Neural progenitor cell (in vitro differentiated cells): ENCODE measurements at places on chromosomes 12 and 14. TPM values are rescaled to one million over a fixed set of nuclear protein-coding genes. Genes with fewer than 3 reads are reported as not detected.

Gene MSRB3
- total RNA-seq, result 3.7 and 5.4 TPM in 2 replicates

Gene CRIP1
- total RNA-seq, result 2.6 TPM in 1 of 2 replicates, not detected in the other

Gene MFAP5
- total RNA-seq, result 0.25 TPM in 1 of 2 replicates, not detected in the other

Gene GUCY2C
- total RNA-seq, result not detected in 2 replicates

Gene C14orf39
- total RNA-seq, result 3.0 and 6.2 TPM in 2 replicates

Gene KCNH3
- 0.19 TPM in 1 of 2 replicates, not detected in the other for total RNA-seq

Gene LGMN
- 71.8 and 87.0 TPM in 2 replicates for total RNA-seq

Gene TAMALIN
- total RNA-seq, result 1.1 and 7.4 TPM in 2 replicates

Gene KRT82
- total RNA-seq, result not detected in 2 replicates

DNA sequence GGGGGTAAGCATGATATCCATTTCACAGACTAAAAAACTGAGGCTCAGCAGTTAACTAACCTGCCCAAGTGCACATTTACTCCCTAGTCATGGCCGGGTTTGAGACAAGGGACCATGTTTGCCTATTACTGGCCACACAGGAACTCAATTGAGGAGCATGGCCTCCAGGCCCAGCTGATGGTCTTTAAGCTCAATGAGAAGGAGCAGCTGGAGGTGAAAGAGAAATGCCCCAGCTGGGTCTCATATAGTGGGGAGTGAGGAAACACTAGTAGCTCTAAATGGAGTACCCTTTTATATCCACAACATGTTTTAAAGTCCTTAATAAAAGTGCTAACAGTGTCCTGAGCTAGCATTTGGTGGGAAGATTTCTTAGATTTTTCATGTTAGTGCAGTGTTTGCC is 1.6 kb downstream of the TDP1 start:
- no peaks in the 10 kb centered on the region for H3K27me3 ChIP-seq
- no peaks in the 10 kb centered on the region for H3K36me3 ChIP-seq
- H3K4me3 ChIP-seq, result peak overlapping the region; percentile 90
- H3K27ac ChIP-seq, result no peak overlapping the region
- H3K4me1 ChIP-seq, result peaks cover 23% of the 10 kb centered on the region

- no peak overlapping the region for H3K4me3 ChIP-seq
- no peak overlapping the region for H3K27ac ChIP-seq
- no peak for DNase-seq
- no peaks in the 10 kb centered on the region for H3K36me3 ChIP-seq
These were observed 34.7 kb upstream of the PNMA1 start for GRCh38 chr14:73748858-73749357.

- DNase-seq, result no peak
- H3K27me3 ChIP-seq, result no peaks in the 10 kb centered on the region
- no peaks in the 10 kb centered on the region for H3K4me1 ChIP-seq
- no peaks in the 10 kb centered on the region for H3K36me3 ChIP-seq
- H3K27ac ChIP-seq, result no peak overlapping the region
- H3K4me3 ChIP-seq, result no peak overlapping the region
These were observed 75.5 kb downstream of the SLC8A3 start for GRCh38 chr14:70113211-70113610.

GRCh38 chr12:19402743-19403431 is 36.4 kb upstream of the AEBP2 start:
- no peaks in the 10 kb centered on the region for H3K36me3 ChIP-seq
- DNase-seq, result no peak
- no peaks in the 10 kb centered on the region for H3K27me3 ChIP-seq
- H3K4me3 ChIP-seq, result no peak overlapping the region
- no peaks in the 10 kb centered on the region for H3K4me1 ChIP-seq

DNA sequence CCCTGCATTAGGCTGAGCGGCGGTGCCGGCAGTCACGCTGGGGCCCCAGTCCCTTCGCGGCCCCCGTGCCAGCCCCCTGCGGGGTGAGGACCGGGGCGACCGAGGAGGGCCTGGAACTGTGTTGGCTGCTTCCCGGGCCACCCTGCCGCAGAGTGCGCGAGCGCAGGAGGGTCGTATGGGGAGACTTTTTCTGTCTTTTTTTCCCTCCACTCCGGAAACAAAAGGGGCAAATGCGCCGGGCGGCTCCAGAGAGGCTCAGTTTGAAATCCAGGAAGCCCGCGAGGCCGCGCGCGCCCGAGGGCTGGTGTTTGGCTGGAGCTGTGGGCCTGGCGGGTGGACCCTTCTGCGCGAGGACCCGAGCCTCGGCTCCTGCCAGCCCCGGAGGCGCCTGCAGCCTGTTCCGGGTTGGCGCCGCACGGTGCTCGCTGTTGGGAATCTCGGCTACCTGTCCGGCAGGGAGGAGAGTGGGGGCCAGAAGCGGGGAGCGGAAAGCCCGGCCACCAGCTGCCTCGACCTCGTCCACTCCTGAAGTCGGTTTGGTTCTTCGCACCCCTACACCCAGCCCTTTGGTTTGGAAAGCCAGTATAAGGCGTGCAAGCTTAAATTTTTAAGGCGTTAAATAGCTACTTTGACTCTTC is 638 bp downstream of the PLEKHG3 start:
- DNase-seq, result peak; percentile 47
- no peaks in the 10 kb centered on the region for H3K36me3 ChIP-seq
- H3K27me3 ChIP-seq, result peaks cover 21% of the 10 kb centered on the region
- no peak overlapping the region for H3K27ac ChIP-seq

GRCh38 chr12:12721814-12722434 is 4.8 kb downstream of the CDKN1B start:
- DNase-seq, result no peak
- no peaks in the 10 kb centered on the region for H3K27me3 ChIP-seq
- H3K27ac ChIP-seq, result no peak overlapping the region
- no peak overlapping the region for H3K4me3 ChIP-seq

- no peaks in the 10 kb centered on the region for H3K27me3 ChIP-seq
- DNase-seq, result no peak
- no peak overlapping the region for H3K4me3 ChIP-seq
- H3K27ac ChIP-seq, result peak overlapping the region; percentile 35
- H3K36me3 ChIP-seq, result no peaks in the 10 kb centered on the region
These were observed 7.2 kb downstream of the FUT8 start for GRCh38 chr14:65419593-65420252.

GRCh38 chr14:103241531-103241930 is 92.5 kb upstream of the EIF5 start:
- no peaks in the 10 kb centered on the region for H3K36me3 ChIP-seq
- H3K4me3 ChIP-seq, result no peak overlapping the region
- no peaks in the 10 kb centered on the region for H3K27me3 ChIP-seq
- H3K4me1 ChIP-seq, result peaks cover 8% of the 10 kb centered on the region

DNA sequence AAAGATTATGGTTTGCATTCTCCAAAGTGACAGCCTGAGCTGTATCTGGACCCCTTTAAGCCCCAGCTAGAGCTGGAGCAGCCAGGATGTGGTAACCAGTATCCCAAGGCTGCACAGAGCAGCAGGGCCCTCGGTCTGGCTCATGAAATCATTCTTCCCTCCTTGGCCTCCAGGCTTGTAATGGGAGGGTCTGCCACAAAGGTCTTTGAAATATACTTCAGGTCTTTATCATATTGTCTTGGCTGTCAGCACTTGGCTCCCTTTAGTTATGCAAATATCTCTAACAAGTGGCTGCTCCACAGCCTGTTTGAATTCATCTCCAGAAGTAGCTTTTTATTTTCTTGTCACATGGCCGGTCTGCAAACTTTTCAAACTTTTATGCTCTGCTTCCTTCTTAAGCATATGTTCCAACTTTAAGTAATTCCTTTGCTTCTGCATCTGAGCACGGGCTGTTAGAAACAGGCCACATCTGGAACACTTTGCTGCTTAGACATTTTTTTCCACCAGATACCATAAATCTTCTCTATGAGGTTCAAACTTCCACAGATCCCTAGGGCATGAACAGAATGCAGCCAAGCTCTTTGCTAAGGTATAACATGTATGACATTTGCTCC is 663.4 kb upstream of the MIS18BP1 start:
- H3K36me3 ChIP-seq, result no peaks in the 10 kb centered on the region
- H3K27me3 ChIP-seq, result no peaks in the 10 kb centered on the region
- no peak overlapping the region for H3K4me3 ChIP-seq
- no peaks in the 10 kb centered on the region for H3K4me1 ChIP-seq
- no peak overlapping the region for H3K27ac ChIP-seq

DNA sequence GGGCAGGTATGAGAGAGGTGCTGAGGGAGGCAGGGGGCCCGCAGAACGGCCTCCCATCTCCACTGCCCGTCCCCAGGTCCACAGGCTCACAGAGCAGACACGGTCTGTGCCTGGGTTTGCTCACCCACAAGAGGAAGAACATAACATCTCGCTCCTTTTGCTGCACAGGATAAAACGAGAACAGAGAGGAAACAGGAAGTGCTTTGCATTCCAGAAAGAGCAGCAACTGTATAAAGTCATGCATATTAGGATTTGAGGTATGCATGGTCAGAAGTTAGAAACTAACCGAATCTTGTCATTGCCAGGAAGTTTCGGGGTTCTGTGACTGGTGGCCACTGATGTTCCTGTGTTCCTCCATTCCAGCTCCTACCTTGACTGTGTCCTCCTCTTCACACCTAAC is 25.0 kb downstream of the NTF3 start:
- H3K4me1 ChIP-seq, result peaks cover 11% of the 10 kb centered on the region
- DNase-seq, result no peak
- H3K27ac ChIP-seq, result no peak overlapping the region
- H3K4me3 ChIP-seq, result no peak overlapping the region
- H3K36me3 ChIP-seq, result no peaks in the 10 kb centered on the region

GRCh38 chr14:41549821-41550607 is 56.7 kb upstream of the LRFN5 start:
- no peak for DNase-seq
- no peak overlapping the region for H3K27ac ChIP-seq
- no peaks in the 10 kb centered on the region for H3K27me3 ChIP-seq
- H3K4me1 ChIP-seq, result no peaks in the 10 kb centered on the region

DNA sequence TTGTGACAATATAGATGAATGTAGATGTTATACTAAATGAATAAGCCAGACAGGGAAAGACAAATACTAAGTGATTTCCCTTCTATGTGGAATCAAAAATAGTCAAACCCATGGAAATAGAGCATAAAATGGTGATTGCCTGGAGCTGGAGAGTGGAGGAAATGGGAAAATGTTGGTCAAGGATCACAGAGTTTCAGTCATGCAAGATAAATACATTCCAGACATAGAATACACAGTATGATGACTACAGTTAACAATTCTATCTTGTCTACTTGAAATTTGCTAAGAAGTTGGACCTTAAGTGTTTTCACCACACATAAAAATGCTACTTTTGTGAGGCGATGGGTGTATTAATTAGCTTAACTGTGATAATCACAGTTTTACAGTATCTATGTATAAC is 1182.7 kb downstream of the AACS start:
- DNase-seq, result no peak
- no peak overlapping the region for H3K27ac ChIP-seq
- no peak overlapping the region for H3K4me3 ChIP-seq
- peaks cover 27% of the 10 kb centered on the region for H3K4me1 ChIP-seq

DNA sequence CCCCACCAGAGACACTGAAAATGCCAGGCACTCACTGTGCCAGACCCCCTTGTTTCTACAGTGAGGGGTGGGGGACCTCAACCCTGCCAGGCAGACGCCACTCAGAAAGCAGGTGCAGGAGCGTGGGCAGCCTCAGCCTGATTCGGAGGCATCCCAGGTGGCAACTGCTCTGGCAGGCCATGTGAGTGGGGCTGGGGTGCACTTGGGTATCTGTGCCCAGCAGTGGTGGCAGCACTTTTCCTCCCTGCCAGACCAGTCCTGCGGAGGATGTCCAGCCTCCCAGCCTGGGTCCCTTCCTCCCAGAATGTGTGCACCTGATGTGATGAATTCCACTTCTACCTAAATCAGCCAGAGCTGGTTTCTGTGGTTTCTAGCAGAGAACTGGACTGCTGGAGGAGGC is 13.4 kb upstream of the TTC7B start:
- no peak overlapping the region for H3K27ac ChIP-seq
- peaks cover 43% of the 10 kb centered on the region for H3K27me3 ChIP-seq
- no peak for DNase-seq
- no peaks in the 10 kb centered on the region for H3K36me3 ChIP-seq
- H3K4me3 ChIP-seq, result no peak overlapping the region

DNA sequence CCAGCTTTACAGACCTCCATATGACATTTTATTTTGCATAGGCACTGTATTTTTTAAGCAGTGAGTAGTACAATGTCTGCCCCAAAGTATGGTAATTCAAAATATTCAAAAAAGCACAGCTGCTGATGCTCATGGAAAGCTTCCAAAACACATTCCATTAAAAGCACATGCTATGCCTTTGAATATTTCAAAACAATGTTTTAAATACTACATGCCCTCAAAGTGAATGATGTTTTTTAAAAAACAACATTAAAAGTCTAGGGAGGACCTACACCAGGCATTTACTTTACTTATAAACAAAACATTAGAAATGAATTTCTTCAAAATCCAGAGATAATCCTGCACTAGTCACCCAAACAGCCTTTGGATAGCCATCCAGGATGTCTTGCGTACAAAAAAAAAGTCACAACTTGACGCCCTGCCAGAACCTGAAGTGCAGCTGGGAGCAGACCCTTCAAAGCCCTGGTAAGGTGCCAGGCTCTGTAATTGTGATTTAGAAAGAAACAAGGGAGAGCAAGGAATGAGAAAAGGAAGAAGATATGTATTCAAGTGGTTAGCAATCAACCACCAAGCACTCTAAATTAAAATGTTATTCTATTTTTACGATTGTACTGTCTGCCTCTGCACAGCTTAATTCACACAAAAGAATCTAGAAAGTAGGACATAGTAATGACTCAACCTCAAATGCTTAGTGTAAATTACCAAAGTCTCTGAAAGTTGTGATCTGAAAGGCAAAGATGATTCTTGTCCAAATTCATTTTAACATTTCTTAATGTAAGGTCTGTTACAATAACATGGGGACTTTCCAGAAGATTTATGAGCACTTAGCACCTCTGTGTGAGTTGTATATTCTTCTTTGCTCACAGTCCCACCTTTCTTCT is 31.9 kb downstream of the CEP83 start:
- DNase-seq, result no peak
- H3K36me3 ChIP-seq, result peaks cover 5% of the 10 kb centered on the region
- H3K4me3 ChIP-seq, result no peak overlapping the region
- H3K27ac ChIP-seq, result peak overlapping the region; percentile 83

DNA sequence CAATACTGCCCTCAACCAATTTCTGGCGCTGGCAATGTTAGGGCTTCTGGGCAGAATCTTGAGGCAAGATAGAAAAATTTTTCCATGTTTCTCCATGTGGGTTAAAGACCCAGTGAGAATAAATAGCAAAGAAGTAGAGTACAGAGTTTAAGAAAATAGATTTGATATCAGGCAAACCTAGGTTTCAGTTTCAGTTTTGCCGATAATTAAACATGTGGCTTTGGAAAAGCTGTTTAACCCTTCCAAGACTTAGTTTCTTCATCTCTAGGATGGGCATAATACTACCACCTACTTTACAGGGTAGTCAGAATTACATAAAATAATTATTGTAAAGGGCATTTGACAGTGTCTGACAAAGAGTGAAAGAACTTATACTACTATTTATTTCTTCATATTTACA is 360.4 kb downstream of the PCNX1 start:
- H3K36me3 ChIP-seq, result no peaks in the 10 kb centered on the region
- no peak overlapping the region for H3K27ac ChIP-seq
- no peak for DNase-seq
- no peaks in the 10 kb centered on the region for H3K4me1 ChIP-seq

- H3K4me3 ChIP-seq, result no peak overlapping the region
- no peaks in the 10 kb centered on the region for H3K27me3 ChIP-seq
- no peaks in the 10 kb centered on the region for H3K36me3 ChIP-seq
- no peak overlapping the region for H3K27ac ChIP-seq
- H3K4me1 ChIP-seq, result no peaks in the 10 kb centered on the region
- DNase-seq, result no peak
These were observed 108.7 kb downstream of the PTGER2 start for GRCh38 chr14:52422650-52423356.
